ENCODE measurements at places on chromosomes 6 and 20. TPM values are rescaled to one million over a fixed set of nuclear protein-coding genes. Genes with fewer than 3 reads are reported as not detected.

- no peak for DNase-seq
Measured at GRCh38 chr6:33803571-33804053, at the start of gene MLN. MLN (minus strand) TSS chr6:33804003; CDS start chr6:33801163, 2,840 bp downstream.

DNA sequence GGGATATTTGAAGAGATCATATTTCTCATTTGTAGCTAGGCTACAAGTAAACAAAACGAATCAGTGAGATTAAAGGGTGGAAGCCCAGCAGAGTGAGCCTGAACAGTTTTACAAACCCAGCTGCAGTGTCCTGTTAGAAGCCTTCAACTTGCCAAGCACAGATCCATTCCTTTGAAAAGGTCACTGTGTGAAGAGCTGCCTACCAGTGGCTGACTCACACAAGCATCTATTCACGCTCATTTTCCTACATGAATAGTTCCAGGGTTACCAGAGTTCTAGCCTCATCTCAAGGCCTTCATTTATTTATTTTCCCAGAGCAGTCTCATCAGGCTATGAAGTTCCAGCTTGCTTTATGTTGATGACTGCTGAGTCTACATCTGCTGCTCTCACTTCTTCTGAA, 25.7 kb upstream of the MLIP start:
- DNase-seq: no peak

- no peak for DNase-seq
Measured at GRCh38 chr20:42267793-42268384, 649.7 kb upstream of the CHD6 start.

DNA sequence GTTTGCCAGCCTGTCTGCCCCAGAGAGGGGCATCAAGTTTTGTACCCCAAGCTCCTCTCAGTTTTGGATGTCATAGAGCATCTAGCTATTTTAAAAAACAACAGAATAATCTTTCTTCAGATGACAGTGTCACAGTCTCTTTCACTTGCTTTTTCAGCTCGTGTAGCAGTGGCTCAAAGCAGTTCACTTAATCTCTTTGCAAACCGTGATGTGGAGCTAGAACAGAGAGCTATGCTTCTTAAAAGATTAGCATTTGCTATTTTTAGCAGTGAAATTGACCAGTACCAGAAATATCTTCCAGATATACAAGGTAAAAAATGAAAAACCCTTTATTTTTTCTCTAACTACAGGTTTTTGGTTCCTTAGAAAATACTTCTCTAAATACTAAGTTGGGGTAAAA, 37.3 kb downstream of the PGM3 start:
- no peak for DNase-seq

- no peak for DNase-seq
Measured at GRCh38 chr20:59064214-59064722, 21.7 kb upstream of the PRELID3B start.

DNA sequence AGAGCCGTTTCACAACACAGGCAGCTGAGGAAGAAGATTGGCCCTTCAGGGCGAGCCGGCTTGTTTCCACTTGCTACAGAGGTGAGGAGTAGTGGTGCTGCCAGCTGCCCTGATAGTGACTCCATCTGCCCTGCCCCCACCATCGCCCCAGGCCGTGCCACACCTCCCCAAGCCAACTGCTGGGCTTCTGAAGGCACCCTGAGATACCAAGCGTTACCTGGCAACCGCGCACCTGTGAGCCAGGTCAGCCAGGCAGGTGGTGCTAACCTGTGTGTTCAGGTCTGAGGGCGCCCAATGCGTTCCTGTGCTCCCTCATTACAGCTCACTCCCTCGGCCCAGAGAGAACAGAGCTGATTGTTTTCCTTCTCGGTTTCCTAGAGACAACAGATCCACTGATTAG, 299.1 kb upstream of the ID4 start:
- peak; percentile 87 for DNase-seq

- DNase-seq: no peak
Measured at GRCh38 chr6:140380427-140381218, 1006.2 kb upstream of the CITED2 start.

- no peak for DNase-seq
Measured at GRCh38 chr6:17505767-17506280, 94.3 kb upstream of the FAM8A1 start.

GRCh38 chr6:168574699-168575195, 133.8 kb downstream of the SMOC2 start:
- DNase-seq: peak; percentile 79

GRCh38 chr6:15770347-15771143, 107.7 kb upstream of the DTNBP1 start:
- no peak for DNase-seq

- DNase-seq: no peak
Measured at GRCh38 chr20:13117200-13117599, 103.9 kb upstream of the ISM1 start.

DNA sequence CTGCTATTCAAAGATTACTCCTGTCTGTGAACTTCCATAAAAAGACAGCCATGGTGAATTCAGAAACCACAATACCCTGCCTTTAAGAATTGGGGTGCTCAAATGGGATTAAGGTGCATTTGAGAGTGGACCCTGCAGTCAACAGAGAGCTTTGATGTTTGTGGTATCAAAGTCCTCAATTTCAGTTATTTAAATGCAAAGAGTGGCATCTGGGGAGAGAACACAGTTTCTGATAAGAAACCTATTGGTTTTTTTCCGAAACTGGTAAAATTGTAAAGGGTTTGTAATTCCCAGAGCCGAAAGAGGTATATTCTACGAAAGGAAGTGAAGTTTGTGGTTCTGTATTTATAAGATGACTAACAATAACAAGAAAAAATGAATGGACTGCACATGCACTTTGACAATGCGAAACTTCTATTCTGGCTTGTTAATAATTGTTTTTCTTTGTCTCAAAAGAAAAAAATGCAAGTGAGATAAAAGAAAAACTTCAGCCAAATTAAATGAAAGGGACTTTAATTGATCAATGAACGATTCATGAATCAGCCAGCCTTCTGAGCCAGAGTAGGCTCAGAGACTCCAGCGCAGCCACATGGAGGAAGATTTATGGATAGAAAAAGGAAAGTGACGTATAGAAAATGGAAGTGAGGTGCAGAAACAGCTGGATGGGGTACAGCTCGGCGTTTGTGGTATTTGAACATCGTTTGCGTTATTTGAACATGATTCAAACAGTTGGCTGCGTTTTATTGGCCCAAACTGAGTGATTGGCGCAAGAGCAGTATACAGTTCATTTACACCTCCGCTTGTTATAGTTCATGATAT, 70.5 kb upstream of the DUSP22 start:
- DNase-seq: no peak

The ATP6V1G2 gene
- total RNA-seq: 0.65 TPM

The STK38 gene
- 47.5 TPM for total RNA-seq

The GGTLC1 gene
- total RNA-seq: not detected

The TMEM217 gene
- 1.2 TPM for total RNA-seq

The DACT2 gene
- total RNA-seq: 0.94 TPM

The TSPYL1 gene
- total RNA-seq: 118 TPM

The TAGAP gene
- 4.9 TPM for total RNA-seq

The CST7 gene
- total RNA-seq: 1.6 TPM

The DEFB121 gene
- total RNA-seq: not detected

The ASIP gene
- 0.70 TPM for total RNA-seq

The WFDC10B gene
- 1.9 TPM for total RNA-seq
